ENCODE measurements at places on chromosomes 16 and 17. TPM values are rescaled to one million over a fixed set of nuclear protein-coding genes. Genes with fewer than 3 reads are reported as not detected.
A peak's percentile ranks its signal among the peaks of the same experiment; 100 is the strongest.

Gene MGAT5B
- 5.1 TPM for total RNA-seq

Gene ADAP2
- 9.7 TPM for total RNA-seq

Gene HELZ
- 14.8 TPM for total RNA-seq

DNA sequence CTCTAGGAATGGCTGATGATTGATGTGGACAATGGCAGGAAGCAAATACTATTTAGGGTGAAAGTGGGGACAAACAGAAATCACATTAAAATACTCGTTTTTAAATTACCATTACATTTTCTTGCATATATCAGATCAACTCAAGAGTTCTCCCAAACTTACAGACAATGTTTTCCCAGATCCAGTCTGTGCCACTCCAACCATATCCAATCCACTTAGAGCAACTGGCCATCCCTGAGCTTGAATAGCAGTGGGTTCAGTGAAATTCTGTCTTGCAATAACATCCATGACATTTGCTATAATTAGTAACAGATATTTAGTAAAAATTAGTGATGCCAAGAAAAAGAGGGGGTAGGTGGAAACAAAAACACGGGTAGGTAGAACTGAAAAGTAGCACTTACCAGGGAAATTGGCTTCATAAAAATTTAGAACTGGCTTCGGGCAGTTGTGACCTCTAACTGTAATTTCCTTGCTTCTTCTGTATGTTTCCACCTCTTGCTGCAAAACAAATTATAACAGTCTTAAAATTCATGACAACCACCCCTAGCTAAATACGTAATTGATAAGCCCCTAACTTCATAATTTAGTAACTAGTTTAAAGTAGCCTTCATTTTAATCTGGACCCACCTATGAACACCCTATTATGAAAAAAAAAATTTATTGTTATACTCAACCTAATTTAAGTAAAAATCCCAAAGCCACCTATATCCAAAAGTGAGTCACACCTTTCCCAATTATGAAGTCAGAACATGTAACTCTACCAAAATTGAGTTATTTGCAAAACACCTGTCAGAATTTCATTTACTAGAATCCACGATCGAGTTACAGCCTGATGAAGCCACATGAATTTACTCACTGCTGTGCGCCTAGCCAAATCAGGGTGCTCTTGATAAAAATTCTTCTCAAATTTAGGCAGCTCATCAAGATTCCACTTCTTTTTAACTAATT, 2.0 kb downstream of the DDX5 start:
- no peak for DNase-seq

DNA sequence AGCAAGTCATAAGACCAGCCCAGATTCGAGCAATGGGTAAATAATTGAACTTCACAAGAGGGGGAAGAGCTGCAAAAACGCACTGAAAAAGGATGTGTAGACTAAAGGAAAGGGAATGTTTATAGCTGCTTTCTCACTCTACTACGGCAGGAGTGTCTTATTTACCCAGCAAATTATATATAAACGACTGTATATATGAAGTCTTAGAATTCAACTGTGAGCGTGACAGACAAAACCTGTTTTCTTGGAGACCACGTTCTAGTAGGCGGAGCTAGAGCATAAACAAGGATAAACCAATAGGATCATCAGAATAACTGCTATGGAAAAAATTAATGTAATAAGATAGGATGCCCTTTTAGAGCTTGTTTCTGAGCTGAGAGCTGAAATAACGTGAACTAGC, 394.6 kb upstream of the MON1B start:
- no peak for DNase-seq

DNA sequence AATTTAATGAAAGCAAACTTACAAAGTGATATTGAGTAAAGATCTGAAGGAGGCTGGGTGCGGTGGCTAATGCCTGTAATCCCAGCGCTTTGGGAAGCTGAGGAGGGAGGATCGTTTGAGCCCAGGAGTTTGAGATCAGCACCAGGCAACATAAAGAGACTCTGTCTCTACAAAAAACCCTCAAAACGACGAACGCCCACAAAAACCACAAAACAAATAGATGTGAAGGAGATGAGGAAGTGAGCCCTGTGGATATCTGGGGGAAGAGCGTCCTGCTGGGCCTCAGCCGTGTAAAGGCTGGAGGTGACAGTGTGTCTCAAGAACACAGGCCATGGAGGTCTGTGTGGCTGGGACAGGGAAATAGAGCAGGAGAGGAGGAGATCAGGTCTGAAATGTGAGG, 68.8 kb downstream of the ITFG1 start:
- DNase-seq, result no peak

GRCh38 chr17:45705123-45706009, 78.8 kb upstream of the CRHR1 start:
- DNase-seq, result peak; percentile 61

GRCh38 chr17:43529947-43530287, 16.2 kb downstream of the ETV4 start:
- no peak for DNase-seq

DNA sequence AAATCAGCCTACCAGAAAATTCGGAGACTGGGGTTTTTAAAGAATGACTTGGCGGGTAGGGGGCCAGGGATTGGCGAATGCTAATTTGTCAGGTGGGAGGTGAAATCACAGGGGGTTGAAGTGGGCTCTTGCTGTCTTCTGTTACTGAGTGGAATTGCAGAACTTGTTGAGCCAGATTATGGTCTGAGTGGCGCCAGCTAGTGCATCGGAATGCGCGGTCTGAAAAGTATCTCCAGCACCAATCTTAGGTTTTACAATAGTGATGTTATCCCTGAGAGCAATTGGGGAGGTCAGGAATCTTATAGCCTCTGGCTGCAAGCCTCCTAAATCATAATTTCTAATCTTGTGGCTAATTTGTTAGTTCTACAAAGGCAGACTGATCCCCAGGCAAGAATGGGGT, 762 bp upstream of the RBL2 start:
- DNase-seq, result no peak

Measured in kidney epithelial cell (primary cell).